ENCODE measurements at places on chromosomes 2 and 18.

- DNase-seq, result no peak
These were observed 60.7 kb upstream of the KIF5C start for GRCh38 chr2:148814143-148814859.

GRCh38 chr2:12857891-12858290 lies 141.2 kb downstream of the TRIB2 start:
- DNase-seq, result no peak

DNA sequence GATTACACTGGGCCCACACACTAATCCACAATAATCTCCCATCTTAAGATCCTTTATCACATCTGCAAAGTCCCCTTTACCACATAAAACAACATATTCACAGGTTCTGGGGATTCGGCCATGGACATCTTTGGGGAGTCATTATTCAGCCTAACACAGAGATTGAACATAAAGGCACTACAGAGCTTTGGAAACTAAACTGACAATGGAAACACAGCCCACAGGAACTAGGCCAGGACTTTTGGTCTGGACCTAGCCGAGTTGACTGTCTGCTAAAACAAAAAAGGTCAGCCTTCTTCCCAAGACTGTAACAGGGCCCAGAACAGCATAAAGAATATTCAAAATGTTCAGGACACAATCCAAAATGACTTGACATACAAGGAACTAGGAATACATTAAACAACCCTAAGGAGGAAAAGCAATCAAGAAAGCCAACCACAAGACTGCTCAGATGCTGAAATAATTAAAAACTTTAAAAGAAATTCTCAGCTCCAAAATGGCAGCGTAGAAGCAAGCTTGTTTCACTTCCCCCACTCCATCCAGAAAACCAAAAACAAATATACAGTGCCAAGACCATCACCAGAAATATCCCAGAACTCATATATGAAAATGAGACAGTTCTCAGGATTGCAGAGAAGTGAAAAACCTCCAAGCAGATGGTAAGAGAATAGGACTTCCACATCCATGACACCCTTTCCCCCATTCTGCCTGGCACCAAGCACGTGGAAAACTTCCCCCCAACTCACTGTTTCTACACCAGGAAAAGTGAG lies 207.8 kb downstream of the ATAD2B start:
- no peak for DNase-seq

- DNase-seq, result no peak
These were observed 88.0 kb downstream of the LDLRAD4 start for GRCh38 chr18:13306583-13306982.

- no peak for DNase-seq
These were observed 53.9 kb upstream of the RAB27B start for GRCh38 chr18:54774423-54774822.

GRCh38 chr18:8757396-8757997 lies 52.1 kb downstream of the MTCL1 start:
- no peak for DNase-seq

DNA sequence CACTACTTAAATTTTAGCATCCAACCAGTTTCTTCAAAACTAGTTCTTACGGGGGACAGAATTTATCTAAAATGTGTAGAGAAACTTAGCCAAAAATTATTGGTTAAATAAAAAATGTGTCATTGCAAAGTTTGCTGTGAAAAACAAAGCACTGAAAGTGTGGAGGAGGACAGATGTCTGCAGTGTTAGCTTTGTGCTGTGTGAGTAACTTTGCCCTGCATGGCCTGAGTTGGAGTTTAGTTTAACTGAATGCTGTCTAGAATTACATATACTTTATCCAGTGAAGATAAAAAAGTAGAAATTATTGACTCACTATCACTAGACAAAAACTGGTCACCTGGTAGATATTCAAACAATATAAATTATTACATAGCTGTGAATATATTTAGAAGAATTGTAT lies 1225.2 kb upstream of the CELF4 start:
- no peak for DNase-seq

DNA sequence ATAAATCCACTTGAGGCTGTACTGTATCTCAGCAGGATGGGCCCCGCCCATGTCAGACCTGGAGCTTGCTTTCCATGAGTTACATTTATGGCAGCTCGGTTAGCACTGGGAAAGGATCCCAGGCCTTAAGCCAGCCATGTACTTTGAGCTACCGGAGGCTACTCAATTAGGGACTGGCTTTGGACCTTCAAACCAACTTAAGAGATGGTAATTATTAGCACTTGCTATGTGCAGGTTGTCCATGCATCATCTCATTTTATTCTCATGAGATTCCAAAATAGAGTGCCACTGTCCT lies 64.4 kb downstream of the ACTR2 start:
- DNase-seq, result no peak

- DNase-seq, result no peak
These were observed 96.9 kb downstream of the SETBP1 start for GRCh38 chr18:44777457-44778192.

- no peak for DNase-seq
These were observed 79.4 kb upstream of the AGAP1 start for GRCh38 chr2:235414422-235414821.

DNA sequence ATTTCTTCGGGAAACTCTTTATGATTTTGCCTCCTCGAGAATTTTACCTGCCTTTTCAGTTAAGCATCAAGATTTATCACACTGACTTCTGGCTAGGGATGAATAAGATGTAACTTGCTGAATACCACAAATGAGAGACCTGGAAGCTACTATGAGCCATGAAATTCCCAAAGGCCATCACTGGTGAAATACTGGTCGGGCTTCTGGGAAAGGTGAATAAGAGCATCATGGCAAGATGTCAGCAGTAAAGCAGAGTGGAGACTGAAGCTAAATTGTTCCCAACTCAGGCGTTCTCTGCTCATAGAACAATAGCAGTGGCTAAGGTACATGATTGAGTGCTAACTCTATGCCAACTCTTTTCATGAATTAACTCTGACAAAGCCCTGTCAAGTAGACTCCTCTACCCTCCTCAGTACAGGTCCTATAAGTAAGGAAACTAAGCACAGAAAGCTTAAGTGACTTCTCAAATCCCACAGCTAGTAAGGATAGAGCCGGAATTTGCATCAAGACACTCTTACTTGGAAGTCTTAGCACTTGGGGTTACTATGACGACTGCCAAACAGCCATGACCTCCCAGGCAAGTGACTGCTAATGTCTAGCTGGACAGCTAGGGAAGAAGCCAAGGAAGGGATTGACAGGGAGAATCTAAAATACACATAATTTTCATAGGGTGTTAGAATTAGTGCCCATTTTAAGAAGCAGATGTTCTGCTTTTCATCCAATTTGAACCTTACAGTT lies 22.7 kb upstream of the DSC3 start:
- DNase-seq, result no peak

DNA sequence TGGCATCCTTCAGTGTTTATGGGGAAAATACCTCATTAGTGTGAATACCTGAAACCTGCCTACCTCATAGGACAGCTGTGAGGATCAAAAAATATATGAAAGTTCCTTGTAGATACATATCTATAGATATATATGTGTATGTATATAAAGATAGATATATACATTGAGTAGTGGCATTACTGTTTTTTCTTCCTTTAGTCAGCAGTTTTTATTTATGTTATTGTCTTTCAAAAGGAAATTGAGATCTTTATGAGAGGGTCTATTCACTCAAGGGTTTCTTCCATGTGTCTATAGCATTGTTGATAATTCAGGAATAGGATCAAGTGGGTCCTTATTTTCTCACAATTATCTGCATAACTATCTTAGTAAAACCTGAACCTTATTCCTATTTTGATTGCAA lies 6.6 kb downstream of the RMP24 start:
- DNase-seq, result no peak

DNA sequence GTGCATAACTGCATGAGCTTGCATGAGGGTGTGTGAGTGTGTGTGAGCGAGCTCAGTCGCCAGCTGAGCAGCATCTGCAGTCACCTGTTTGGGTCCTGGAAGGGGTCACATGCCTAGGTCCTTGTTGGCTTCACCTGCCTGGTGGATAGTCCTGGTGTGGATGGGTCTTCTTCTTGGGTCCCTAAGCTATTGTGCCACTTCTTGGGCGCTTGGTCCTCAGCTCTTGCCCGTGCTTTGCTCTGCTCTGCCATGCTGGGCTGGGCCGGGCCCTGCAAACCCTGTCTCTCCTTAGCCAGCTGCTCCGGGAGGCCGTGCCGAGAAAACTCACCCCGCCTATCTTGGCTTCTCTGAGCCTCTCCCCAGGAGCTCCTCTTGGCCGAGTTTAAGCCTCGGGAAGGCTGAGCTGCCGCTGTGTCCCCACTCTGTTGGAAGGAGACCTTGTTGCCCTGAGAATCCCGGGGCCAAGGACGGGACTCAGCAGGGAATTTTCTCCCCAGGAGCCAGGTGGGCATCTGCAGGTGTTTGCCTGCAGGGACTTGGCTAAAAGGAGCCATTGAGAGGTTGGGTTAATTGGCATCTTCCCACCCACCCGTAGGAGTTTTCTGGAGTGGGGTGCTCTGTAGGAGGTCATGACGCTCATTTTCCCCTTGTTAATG lies 300.8 kb downstream of the NDUFA10 start:
- DNase-seq, result no peak

GRCh38 chr2:176001281-176001915 lies 669 bp downstream of the LNPK start:
- peak; percentile 75 for DNase-seq

- DNase-seq, result no peak
These were observed 133.0 kb downstream of the MYO3B start for GRCh38 chr2:170310876-170311502.

DNA sequence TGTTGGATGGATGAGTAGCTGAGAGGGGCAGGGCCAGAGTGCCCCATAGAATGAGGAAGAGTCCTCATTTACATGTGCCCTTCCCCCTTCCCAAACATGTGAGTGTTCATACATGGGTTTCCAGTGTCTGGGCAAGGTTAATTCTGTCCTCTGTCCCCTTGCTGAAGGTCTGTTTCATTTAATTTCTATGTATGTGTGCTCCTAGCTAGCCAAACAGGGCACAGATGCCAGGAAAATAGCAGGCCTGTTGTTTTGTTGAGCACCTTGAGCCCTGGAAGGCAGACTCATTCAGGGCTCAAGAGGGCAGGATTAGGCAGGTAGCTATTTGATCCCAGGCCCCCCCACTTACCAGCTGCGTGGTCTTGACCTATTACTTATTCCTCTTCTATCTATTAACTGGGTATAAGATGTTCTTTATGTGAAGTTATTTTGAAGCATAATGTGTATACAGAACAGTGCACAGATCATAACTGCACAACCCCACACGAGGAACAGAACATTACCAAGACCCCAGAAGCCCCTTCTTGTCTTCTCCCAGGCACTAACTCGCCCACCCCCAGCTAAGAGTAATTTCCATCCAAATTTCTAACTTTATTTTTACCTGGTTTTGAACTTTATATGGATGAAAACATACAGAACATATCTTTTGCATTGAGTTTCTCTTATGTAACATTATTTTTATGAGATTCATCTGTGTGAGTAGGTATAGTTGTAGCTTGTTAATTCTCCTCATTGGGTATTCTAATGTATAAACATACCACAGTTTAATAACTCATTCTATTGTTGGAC lies 164.3 kb downstream of the RPIA start:
- no peak for DNase-seq

GRCh38 chr2:118535171-118535817 lies 312.2 kb downstream of the EN1 start:
- no peak for DNase-seq

- no peak for DNase-seq
These were observed 48.4 kb upstream of the PIK3C3 start for GRCh38 chr18:41906528-41907146.

GRCh38 chr2:62197011-62197924 lies 1.4 kb downstream of the B3GNT2 start:
- DNase-seq, result peak; percentile 74

GRCh38 chr2:236671896-236672562 lies 102.4 kb downstream of the ACKR3 start:
- DNase-seq, result no peak

DNA sequence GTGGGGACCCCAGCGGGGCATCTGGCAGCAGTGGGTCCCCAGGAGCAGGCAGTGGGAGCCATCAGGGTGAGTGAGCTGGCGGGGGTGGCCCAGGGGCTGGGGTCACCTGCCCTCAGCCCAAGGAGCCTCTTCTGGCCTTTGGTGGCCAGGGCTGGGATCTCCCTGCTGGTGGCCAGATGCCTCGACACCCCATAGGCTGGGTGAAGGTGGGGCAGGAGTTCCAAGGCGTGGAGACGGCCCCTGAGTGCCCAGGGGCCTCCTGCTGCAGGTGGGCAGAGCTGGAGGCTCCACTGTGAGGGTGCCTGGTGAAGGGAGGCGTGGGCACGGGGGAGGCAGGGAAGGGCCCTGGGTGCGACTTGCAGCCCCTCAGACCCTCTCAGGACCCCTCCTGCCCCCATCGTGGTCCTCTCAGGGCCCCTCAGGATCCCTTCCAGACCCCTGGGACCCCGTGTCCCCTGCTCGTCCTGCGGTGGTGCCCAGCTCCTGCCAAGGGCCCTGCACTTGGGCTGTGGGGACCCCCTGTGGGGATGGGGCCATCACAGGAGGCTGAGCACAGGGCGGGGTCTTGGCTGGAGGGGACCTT lies 5.0 kb upstream of the GPR35 start:
- no peak for DNase-seq

DNA sequence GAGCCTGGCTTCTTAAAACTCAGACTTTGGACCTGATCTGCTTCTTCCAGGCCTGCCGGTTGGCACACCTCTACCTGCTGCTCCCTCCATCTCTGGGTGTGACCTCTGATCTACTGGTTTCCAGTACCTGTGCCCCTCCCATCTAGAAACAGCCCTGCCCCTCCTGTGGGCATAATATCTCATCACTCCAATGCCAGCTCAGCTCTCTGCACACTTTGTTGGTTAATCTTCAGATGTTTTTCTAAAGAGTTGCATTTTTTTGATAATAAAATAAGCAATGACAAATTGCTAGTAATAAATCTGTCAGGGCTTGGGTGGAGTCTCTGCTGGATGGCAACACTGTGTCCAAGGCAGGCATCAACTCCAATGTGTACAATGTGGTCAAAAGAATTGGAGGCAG lies 89.6 kb upstream of the PPP1CB start:
- no peak for DNase-seq

DNA sequence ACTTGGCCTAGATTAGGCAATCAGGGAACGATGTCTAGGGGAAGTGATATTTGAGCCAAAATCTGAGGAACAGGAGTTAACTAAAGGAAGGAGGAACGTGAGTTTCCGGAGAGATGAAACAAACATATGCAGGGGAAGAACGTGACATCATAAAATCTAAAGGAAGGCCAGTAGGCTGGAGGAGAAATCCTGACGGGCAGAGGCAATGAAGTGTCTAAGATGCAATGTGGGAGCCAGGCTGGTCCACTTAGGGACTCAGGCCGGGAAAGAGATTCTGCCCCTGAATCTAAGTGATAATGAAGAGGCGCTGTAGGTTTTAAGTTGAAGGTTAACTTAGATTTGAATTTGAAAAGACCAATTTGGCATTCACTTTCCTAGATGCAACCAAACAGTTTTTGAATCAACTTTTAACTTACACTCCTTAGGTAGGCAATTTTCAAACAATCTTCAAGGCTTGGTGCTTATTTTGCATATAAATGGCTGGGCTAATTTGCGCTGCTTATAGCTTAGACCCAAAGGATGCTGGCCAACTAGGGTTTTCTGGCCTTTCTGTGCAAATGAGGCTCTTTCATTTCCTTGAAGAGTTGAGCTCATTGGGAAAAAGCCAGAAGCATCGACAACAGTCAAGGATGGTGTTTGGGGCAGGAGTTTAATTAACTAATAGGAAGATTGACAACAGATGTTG lies 221.7 kb downstream of the SOX11 start:
- no peak for DNase-seq
